ENCODE measurements at places on chromosomes 2 and 18.

DNA sequence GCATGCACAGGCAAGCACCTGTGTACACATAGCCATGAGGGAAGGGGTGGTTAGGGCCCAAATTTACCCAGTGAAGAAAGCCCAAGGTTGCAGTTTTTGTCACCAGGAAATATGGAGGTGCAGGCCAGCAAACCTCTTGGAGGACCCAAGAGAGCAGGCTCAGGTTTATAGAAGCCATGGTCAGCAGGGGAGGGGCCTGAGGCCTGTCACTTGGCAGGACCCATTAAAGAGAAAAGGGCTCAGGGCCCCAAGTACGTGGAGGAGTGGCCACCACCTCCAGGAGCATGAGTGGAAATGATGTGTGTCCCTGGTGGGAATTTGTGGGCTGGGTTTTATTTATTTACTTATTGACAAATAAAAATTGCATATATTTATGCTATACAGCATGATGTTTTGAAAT, 192.9 kb downstream of the HAUS1 start:
- DNase-seq: no peak

DNA sequence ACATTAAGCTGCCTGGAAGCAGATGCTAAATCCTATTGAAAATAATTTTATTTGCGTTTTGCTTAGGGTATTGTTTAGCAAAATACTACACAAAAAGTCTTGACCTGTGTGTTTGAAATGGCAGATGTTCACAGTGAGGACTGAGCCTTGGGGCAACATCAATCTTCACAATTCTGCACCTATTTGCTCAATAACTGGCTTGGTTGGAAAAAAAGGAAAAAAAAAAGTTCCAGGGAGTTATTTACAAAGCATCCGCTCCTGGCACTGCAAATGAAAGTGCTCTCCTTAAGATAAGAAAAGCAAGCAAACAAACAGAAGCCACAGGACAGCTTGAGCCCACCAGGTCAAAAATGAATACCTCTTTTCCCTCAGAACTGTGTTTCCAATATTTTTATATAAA, 77.7 kb downstream of the MAP2 start:
- no peak for DNase-seq

DNA sequence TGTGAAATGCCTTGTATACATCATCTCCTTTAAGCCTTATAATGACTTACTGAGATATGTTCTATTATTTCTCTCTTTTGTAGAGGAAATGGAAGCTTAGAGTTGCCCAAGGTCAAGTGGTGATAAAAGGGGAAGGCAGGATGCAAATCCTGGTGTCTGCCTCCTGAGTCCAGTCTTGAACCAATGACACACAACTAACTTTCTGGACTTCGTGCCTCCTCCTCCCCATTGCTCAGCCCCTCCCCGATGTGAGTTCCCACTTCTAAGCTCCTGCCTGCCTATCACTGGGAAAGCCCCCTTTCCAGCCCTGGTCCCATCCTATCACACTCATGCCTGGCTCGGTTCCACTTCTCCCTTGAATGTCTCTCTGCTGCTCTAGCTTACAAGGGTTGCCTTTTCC, 6.9 kb upstream of the CTIF start:
- DNase-seq: no peak

DNA sequence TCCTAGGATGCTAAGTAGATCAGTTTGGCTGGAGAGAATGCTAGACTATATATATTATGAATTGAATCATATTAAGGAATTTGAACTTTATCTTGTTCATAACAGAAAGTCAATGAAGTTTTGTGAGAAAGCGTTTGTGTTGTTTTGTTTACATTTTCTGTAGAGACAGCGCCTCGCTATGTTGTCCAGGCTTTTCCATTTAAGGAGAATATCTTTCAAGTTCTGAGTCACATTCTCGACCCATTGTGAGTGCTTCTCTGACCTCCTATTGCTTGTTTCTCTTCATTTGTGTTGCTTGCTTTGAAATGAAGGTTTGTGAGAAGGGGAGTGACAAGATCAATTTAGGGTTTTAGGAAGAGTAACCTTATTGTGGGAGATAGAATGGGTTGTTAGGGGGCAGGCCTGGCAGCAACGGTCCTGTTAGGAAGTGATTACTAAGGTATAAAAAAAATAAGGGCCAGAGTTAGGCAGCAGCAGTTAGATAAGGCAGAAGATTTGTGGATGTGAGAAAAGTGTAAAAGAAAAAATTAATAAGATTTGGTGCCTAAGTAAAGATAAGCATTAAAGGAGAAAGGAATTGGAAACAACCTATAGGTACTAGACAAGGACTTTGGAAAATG, 47.6 kb upstream of the ACVR1 start:
- DNase-seq: no peak
